ENCODE measurements at places on chromosomes 11 and 22.

DNA sequence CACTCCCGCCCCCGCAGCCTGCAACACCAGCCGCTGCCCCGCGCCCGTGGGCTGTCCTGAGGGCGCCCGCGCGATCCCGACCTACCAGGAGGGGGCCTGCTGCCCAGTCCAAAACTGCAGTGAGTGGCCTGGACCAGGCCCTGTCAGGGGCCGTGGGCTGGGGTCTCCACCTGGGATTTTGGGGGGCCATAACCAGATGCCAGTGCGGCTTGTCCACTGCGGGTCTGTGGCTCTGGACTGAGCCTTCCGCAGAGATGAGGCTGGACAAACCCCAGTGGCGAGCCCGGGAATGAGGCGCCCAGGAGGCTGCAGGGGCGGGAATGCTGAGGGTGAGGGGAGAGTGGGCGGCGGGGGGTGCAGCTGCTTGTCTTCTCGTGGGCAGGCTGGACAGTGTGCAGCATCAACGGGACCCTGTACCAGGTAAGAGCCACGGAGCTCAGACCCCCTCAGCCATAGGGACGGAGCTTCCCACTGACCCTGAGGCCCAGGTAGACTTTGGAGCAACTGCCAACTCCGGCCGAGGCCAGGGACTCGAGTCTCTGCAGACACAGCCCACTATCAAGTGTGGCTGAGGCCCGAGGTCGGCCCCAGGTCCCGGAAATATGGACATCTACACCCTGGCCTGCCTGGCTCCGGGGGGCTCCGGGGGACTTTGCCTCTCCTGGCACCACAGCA, 24.8 kb upstream of the MUC5B start:
- DNase-seq: peak; percentile 4

DNA sequence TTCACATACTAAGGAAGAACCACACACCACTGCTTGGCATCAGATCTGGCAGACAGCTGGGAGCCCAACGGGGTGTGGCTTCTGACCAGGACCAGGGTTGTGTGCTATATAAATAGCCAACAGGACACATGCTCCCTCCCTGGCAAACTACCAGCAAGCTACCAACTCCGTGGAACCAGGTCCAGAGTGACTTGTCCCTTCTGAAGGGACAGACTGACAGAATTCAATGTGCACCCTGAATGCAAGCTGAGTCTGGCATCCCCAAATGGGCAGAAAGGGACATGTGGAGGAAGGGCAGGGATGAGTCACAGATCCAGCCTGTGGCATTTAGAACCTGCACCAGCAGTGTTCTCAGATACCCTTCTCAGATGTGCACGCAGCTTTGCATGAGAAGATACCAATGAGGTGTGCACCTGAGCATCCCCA, 92.9 kb downstream of the MICAL3 start:
- no peak for DNase-seq

GRCh38 chr11:119153049-119153818, 4.4 kb downstream of the ABCG4 start:
- DNase-seq: no peak

DNA sequence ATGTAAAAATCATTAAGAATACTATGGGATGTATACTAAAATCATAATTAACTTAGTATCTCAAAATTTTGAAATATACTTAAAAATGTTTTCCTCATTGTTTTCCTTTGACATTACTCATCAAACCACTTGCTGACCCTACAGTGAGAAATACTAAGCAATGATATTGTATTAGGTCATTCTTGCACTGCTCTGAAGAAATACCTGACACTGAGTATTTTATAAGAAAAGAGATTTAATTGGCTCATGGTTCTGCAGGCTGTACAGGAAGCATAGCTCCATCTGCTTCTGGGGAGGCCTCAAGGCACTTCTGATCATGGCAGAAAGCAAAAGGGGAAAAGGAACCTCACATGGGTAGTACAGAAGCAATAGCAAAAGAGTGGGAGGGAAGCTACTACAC, 950.9 kb upstream of the CHORDC1 start:
- no peak for DNase-seq
